ENCODE measurements at places on chromosomes 4 and X.

- DNase-seq = peak; percentile 82
Observed at GRCh38 chr4:144355811-144356757, 215.6 kb upstream of the GYPA start.

- DNase-seq = no peak
Observed at GRCh38 chr4:53804719-53805118, 213.4 kb upstream of the LNX1 start.

DNA sequence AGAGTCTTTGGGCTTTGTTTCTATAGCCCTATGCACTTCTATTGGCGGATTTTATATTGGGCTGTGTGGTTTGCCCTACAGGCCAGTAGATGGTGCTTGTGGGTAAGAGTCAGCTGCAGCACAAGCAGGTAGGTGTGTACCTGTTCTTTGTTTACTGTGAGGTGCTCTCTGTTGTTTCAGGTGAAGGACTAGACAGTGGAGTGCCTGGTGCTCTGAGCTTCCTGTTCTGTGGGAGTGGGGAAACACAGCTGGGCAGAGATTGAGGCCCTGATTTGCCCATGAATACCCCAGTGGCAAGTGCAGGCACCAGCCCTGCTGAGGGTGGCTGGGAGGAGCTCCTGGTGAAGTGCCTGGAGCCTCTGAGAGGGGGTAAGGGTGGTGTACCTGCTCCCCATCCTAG, 26.3 kb upstream of the UCP1 start:
- DNase-seq = no peak

- no peak for DNase-seq
Observed at GRCh38 chr4:2428496-2429213, 9.9 kb downstream of the CFAP99 start.

DNA sequence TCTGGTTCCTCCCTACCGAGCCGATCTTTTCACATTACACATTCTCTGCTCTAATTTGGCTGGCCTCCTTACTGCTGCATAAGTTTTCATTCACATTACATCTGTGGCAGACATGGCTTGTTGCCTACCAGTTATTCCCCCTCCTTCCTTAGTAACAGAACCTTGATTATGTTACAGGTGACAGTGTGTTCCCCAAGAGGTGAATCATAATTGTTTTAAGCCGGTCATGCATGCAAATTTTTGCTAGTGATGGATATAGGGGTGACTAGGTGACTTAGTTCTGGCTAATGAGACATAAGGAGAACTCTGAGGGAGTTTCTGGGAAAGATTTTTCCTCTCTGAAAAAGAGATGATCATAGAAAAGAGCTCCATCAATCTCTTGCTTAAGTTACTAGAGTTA, 8.4 kb upstream of the LAMP2 start:
- no peak for DNase-seq

- DNase-seq = no peak
Observed at GRCh38 chr4:8353912-8354453, 84.4 kb downstream of the HTRA3 start.

All from ecto neural progenitor cell (in vitro differentiated cells).